ENCODE measurements at places on chromosomes 16 and 17.

DNA sequence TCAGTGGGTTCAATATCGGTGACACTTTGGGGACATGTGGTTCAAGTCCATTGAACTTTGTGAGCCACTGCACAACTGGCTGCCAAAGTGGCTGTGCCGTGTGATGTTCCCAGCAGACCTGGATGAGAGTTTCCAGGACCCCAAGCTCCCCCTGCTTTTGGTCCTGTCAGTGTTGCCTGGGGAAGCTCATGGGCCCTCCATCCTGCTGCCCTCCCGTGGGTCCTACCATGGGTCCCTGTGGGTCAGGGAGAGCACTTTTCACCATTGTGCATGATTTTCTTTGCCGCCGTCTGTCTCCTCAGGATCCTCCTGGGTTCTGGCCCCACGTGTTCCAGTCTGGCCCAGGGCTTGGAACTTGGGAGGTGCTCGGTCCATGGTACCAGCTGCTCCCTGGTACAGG, 38.1 kb downstream of the LGALS9 start:
- DNase-seq = no peak

- DNase-seq = no peak
These were observed 14.6 kb upstream of the ENPP7 start for GRCh38 chr17:79715943-79716797.

DNA sequence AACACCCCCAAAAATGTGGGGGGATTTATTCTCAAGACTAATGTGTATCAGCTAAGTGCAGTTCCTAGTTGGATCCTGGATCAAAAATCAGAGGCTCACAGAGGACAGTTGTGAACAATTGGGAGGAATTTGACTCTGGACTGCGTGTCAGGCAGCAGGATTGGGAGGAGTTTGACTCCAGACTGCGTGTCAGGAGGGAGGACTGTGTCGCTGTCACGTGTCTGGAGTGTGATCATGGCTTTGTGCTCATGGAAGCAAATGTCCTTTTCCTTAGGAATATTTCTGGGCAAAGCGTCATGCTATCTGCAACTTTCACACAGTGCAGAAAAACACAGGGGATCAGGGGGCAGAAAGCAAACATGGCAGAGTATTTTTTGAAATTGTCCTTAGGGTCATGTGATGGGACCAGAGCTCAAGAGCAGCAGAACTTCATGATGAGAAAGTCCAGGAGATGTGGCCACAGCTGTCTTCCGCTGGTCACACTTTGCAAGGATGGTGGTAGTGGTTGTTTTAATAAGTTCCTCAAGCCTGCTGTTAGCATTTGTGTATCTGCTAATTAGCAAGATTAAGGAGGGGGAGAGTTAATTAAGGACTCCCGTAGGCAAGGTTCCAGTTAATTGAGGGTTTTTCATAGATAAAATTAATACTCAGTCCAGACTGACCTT, 122.0 kb upstream of the CHMP6 start:
- DNase-seq = no peak

DNA sequence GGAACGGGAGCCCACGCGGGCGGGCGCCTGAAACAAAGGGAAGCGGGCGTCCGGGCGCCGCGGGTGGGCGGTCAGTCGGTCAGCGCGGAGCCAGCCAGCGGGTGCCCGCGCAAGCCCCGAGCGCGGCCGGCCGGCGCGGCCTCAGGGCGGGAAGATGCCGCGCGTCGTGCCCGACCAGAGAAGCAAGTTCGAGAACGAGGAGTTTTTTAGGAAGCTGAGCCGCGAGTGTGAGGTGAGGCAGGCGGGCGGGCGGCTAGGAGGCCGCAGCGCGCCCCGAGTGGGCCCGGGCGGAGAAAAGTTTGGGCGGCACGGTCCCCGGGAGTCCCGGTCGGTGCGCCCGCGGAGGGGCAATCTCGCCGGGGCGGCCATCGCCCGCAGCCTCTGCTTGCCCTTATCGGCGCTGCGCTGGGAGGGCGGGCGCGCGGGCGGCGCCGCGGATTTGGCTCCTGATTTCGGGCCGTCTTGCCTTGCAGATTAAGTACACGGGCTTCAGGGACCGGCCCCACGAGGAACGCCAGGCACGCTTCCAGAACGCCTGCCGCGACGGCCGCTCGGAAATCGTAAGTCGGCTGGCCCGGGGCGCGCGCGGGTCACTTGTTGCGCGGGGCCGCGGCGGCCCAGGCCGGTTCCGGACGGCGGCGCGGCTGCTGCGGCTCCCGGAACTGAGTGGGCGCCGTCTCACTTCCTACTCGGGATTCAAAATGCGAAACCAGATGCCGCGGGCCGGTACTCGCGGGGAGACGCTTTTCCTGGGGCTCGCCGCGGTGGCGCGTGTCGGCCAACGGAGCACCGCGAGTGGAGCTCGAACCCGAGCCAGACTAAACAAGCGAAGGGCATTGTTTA, 526 bp downstream of the CBFB start:
- DNase-seq = no peak

DNA sequence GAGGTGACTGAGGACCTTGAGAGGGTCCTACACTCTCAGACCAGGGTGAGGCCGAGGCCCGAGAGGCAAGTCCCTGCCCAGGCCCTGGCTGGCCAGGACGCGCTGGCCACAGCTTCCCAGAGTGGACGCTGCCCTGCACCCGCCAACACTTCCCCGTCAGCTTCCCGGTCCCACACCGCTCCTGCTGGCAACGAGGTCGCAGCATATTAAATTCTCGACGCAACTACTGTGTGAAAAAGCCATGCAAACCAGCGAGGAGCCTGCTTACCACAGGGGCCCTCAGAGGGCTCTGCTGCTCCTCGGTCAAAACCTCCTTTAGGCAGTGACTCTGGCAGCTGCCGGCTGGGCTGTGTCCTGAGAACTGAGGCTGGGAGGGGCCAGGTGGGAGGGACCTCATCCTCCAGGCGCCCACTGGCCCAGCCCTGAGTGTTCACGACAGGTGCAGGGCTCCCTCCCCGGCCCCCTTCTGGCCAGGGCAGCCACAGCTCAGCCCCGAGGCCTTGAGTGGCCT, 2.1 kb upstream of the TEX19 start:
- no peak for DNase-seq
